ENCODE measurements at places on chromosomes 1 and 21. TPM values are rescaled to one million over a fixed set of nuclear protein-coding genes. Genes with fewer than 3 reads are reported as not detected.

ZBED6 gene
- 1.2 TPM for polyA plus RNA-seq

ZYG11A gene
- 0.33 TPM for polyA plus RNA-seq

EDN2 gene
- polyA plus RNA-seq, result not detected

ZNF683 gene
- 8.8 TPM for polyA plus RNA-seq

PRAMEF6 gene
- not detected for polyA plus RNA-seq

AKR7A3 gene
- 0.20 TPM for polyA plus RNA-seq

IPO13 gene
- 14.9 TPM for polyA plus RNA-seq

KLHL12 gene
- polyA plus RNA-seq, result 15.3 TPM

OR2T33 gene
- not detected for polyA plus RNA-seq

ROR1 gene
- polyA plus RNA-seq, result 0.09 TPM

LCE3D gene
- polyA plus RNA-seq, result not detected

BACE2 gene
- 91.4 TPM for polyA plus RNA-seq
